ENCODE measurements at places on chromosomes 7 and 10.
A peak's percentile ranks its signal among the peaks of the same experiment; 100 is the strongest.

GRCh38 chr7:76377186-76377918, 18.6 kb upstream of the YWHAG start:
- DNase-seq: no peak

DNA sequence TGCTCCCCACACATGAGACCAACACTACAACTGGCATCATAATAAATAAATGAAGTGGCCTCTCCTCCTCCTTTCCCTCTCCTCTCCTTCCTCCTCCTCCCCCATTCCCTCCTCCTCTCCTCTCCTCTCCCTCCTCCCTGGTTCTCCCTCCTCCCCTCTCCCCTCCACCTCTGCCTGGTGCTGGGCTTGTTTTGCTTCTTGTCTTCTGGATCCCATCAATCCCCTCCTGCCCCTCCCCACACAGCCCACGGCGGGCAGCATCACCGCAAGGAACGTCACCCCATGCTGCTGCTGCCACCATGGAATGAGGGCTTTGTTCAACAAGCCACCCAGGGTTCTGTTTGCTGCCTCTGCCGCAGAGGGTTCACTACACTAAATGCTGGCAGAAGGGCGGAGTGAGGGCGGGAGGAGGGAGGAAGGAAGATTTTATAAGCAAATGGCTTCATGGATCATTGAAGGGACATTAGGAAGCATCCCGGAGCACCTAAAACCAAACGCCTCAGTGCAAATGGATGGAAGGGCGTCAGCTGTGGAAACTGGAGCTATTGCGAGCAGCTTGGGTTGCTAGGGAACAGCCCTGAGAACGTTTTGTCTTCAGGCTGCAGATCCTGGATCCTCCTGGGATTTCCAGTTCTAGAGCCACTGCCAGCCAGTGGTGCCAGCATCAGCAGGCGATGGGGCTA, 379.7 kb upstream of the ZMIZ1 start:
- no peak for DNase-seq

DNA sequence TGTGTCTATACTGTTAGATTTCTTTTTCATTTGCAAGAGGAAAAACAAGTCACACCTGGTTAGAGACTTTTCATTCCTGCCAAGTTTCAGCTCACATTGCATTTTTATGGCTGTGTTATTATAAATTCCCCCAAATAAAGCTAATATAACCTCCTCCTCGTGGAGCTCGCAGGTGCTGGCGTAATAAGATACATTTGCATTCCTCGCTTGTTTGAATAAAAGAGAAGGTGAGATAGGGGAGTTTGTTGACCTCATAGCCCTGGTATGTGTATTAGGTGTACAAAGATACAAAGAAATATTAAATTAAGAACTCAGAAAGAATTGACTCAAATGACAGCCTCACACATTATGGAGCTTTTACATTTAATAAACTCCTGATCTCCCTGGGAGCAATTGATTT, 257.7 kb upstream of the SP8 start:
- no peak for DNase-seq

GRCh38 chr10:29055101-29055500, 233.8 kb upstream of the LYZL1 start:
- DNase-seq: no peak

GRCh38 chr10:75014516-75015230, 96.8 kb upstream of the SAMD8 start:
- DNase-seq: no peak

DNA sequence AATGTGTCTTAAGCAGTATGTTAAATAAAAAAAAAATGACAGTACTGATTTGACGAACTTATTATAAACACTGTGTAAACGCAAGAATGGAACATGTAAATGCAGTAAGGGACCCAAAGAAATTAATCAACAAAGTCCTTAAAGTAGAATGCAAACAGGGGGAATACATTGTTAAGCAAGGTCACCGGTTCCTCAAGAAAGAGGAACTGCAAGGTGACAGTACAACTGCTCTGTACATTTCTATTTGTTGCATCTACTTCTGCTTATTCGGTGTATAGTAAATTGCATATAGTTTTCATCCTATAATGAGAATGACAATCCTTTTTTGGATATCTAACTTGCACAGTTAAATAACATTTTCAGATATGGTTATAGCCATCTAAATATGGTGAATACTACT, 387.0 kb upstream of the SEMA3D start:
- no peak for DNase-seq

DNA sequence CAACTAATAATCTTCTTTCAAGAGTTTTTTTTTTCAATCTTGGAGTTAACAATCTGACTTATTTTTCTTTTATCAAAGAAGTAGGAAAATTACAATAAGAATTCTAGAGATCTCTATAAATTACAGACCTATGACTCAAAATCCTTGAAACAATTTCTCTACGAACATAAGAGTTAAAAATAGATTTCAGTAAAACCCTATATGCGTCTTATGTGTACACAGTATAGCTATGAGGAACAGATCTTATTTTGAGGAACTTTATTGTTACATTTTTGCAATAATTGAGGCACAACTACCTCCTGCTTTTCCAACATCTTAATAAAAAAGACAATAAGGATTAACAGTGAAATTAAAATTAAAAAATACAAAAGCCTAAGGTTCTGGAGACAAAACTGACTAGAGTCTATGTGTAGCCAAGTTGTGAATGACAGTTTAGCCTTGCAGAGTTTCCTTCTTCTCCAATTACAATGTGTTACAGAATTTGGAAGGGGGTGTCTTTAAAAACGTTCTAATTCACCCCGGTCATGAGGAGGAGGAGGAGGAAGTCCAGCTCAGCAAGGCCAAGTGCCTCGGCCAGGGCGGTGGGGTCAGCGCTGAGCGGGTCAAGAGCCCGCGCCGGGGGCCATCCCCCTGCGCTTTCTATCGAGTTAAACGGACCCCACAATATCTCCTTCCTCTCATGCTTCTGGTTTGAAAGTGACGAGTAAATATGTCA, 40.5 kb downstream of the AMZ1 start:
- DNase-seq: no peak

- no peak for DNase-seq
These were observed 184.3 kb downstream of the NEBL start for GRCh38 chr10:20712774-20713173.

- no peak for DNase-seq
These were observed 640 bp downstream of the ANKMY2 start for GRCh38 chr7:16644636-16645592.

DNA sequence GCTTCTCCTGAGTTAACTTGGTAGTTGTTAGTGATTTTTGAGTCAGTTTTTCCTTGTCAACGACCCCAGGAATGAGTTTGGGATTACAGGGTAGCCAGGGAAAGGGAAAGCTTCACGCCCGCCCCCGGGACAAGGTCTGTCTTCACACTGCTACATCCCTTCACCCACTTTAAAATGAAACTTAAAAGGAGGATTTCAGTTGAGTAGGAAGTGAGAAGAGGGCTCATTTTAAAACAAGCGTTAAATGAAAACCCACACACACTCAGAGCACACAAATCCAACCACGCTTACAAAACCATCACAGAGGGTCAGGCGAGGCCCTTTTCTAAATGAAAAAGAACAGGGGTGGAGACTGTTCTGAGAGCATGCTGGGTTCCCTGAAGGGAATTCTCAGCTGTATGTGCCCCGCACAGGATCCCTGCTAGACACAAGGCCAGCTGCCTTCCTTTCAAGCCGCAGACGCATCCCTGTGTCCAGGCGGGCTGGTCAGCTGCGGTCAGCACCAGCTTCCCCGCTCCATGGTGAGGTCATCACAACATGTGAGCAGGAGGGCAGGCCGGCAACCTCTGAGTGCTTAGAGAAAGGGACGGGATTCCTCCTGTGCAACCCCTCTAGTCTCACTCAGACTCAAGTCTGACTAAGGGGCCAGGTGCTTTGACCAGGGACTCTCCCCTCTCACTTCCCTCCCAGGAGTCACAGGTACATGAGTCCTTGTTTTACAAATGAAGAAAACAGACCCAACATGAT, 111.8 kb downstream of the EGFR start:
- DNase-seq: peak; percentile 20
